ENCODE measurements at places on chromosomes 4 and X.

- DNase-seq = peak; percentile 35
Measured at GRCh38 chrX:6225288-6225910, 3.3 kb downstream of the NLGN4X start.

DNA sequence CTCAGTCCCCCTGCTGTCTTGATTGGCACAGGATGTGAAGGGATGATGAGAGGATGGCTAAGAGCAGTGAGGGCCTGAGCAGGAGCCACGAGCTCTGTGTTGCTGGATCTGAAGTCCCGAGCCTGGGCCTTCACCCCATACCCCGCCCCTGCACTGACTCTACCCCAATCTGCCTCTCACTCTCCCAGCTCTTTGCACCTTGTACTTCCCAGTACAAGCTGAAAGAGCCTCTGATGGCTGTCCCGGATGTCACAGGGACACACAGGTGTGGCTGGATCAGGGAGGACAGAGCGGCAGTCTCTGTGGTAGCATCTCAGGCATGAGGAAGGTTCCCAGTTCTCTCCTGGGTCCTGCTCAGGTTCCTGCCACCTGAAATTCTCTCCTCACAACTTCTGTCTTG, 103.6 kb downstream of the CHIC2 start:
- no peak for DNase-seq

GRCh38 chr4:174307694-174308093, 24.0 kb downstream of the CEP44 start:
- DNase-seq = no peak

GRCh38 chr4:87542734-87543312, 13.6 kb upstream of the SPARCL1 start:
- no peak for DNase-seq

DNA sequence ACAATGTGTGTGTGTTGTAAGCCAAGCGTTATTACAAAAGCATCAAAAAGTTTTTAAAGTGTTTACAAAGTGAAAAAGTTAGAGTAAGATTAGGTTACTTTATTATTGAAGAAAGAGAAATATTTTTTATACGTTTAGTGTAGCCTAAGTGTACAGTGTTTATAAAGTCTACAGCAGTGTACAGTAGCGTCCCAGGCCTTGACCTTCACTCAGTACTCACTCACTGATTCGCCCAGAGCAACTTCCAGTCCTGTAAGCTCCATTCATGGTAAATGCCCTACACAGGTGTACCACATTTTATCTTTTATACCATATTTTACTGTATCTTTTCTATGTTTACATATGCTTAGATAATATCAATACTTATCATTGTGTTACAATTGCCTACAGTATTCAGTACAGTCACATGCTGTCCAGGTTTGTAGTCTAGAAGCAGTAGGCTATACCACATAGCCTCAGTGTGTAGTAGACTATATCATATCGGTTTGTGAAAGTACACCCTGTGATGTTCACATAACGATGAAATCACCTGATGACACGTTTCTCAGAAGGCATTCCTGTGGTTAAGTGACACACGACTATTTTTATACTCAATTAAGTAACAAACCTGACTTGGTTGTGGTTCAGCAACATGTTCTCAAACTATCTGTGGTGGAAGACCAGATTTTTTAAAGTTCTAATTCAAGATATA, 152.0 kb upstream of the EDNRA start:
- no peak for DNase-seq

DNA sequence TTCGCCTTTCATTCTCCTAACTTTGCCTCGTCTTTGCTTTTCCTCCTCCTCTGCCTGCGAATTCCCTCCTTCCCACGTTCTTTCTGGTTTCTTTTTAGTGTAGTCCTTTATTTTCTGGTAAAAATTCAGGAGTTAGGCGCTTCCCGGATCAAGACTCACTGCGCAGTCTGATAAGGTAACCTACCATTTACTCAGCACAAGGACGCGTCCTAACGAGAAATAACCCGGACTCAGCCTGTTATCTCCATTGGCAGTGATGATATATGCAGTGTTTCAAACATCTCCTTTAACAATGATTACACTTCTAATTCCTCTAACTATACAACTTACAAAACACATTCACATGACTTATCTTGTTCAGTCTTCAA, 357 bp upstream of the ETNPPL start:
- no peak for DNase-seq

GRCh38 chr4:57499786-57500185, 389.6 kb upstream of the IGFBP7 start:
- DNase-seq = no peak

- DNase-seq = peak; percentile 6
Measured at GRCh38 chr4:143383005-143383574, 46.4 kb downstream of the GAB1 start.

DNA sequence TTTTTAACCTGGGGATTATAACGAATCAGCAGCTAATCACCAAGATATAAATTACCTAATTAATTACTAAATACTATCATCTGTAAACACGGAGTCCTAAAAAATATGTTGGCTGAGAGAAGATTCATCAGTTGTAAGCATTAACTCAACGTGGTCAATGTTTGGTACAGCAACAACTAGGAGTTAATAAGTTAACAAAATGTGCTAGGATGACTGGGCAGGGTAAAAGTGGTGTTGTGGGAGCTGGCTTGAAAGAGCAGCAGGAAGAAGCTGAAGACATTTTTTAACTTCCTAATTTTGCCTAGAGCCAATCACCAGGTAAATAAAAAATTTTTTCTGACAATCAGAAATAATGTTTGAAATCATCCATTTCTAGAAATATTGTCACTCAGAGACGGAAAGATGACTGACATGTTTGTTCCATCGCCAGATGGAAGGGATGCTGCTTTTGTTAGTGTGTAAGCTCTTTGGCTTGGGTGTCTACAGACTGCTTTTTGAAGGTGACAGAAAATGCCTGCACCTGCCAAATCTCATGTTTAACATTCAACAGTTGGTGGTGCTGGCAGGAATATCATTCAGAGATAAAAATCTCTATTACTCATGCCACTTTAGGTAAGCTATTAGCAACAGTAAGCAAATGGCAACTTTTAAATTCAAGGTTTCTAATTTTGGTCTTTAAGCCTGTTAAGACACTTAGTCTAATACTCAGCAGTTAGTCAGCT, 1126.9 kb downstream of the STPG2 start:
- DNase-seq = peak; percentile 9

DNA sequence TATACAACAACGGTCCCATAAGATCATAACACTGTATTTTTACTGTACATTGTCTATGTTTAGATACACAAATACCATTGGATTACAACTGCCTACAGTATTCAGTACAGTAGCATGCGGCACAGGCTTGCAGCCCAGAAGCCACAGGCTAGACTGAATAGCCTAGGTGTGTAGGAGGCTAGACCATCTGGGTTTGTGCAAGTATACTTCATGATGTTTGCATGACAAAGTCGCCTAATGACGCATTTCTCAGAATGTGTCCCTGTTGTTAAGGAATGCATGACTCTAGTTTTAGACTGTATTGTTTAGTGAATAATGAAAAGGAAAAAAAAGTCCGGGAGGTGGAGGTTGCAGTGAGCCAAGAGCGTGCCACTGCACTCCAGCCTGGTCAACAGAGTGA, 56.5 kb upstream of the C4orf50 start:
- DNase-seq = no peak

- no peak for DNase-seq
Measured at GRCh38 chr4:2412534-2412884, 5.9 kb downstream of the ZFYVE28 start.

- DNase-seq = no peak
Measured at GRCh38 chrX:28843817-28844216, 256.6 kb downstream of the IL1RAPL1 start.

- no peak for DNase-seq
Measured at GRCh38 chrX:69243276-69243675, 78.0 kb upstream of the PJA1 start.

GRCh38 chr4:48830706-48831531, at the start of gene OCIAD1:
Gene OCIAD1, plus strand, starts transcription at chr4:48831088. Its CDS starts 1,537 bp downstream, at chr4:48832625.
- peak; percentile 99 for DNase-seq

DNA sequence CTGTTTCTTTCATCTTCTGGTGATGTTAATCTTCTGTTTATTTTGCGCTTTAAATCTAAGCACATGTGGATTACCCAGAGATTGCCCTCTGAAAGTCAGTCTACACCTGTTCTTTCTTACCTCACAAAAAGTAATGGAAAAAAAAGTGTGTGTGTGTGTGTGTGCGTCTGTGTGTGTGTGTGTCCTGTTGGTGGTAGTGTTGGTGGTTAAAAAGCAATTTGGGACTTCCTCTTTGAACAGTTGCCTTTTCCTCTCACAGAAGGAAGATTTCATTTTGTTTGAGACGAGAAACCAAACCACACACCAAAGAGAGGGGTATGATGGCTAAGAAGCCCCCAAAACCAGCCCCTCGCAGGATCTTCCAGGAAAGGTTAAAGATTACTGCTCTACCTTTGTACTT, at the start of gene STAP1:
Gene STAP1, plus strand, starts transcription at position 235 of the 400 bp plus-strand sequence. Its CDS starts 83 bp downstream, at position 318.
- DNase-seq = no peak

GRCh38 chrX:72020204-72020603, 109.6 kb downstream of the NHSL2 start:
- no peak for DNase-seq

DNA sequence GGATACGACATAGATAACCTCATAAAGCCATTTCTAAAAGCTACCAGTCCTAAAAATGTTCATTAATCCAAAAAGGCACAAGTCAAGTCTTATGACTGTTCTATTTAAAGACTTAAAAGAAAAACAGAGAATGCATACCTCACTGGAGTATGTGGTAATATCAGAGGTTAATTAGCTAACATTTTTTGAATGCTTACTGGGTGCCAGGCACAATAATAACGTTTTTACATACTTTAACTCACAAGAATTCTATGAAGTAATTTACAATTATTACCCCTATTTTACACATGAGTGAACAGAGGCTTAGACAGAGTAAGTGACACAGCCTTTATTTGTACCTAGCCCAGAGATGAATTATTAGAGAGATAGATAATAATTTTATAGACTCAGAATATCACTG, 207.5 kb downstream of the PDGFC start:
- DNase-seq = no peak

GRCh38 chrX:138709886-138710791, 1.4 kb downstream of the FGF13 start:
- no peak for DNase-seq
